ENCODE measurements at places on chromosomes 6 and 20. TPM values are rescaled to one million over a fixed set of nuclear protein-coding genes. Genes with fewer than 3 reads are reported as not detected.

Gene DUSP15
- not detected for total RNA-seq

Gene TAP2
- 20.6 TPM for total RNA-seq

Gene NFKBIL1
- 12.5 TPM for total RNA-seq

Gene SLC23A2
- 14.2 TPM for total RNA-seq

Gene C6orf132
- total RNA-seq = 2.6 TPM

Gene FAM209A
- not detected for total RNA-seq

Gene PPP2R5D
- total RNA-seq = 47.5 TPM

Gene VSTM2L
- 0.32 TPM for total RNA-seq

Gene RNF217
- 25.5 TPM for total RNA-seq

Gene EPPIN
- total RNA-seq = not detected

Gene PRKN
- 4.2 TPM for total RNA-seq

Gene BCAS1
- under 0.01 TPM for total RNA-seq

Gene GPX5
- total RNA-seq = not detected

Gene EPHA7
- 0.32 TPM for total RNA-seq

Gene CDH26
- total RNA-seq = 0.86 TPM

Gene CCDC28A
- total RNA-seq = 13.4 TPM

Gene APOBEC2
- total RNA-seq = not detected

Gene NR2E1
- total RNA-seq = not detected

Gene TP53TG5
- total RNA-seq = not detected

Gene SAPCD1
- total RNA-seq = 1.3 TPM

Gene PAX1
- not detected for total RNA-seq

Gene SMPDL3A
- total RNA-seq = 21.3 TPM

Gene PTPRT
- not detected for total RNA-seq

Gene C6orf15
- total RNA-seq = not detected

Gene MOXD1
- total RNA-seq = 15.1 TPM
